Cerebellum (tissue), 4 donors: ENCODE measurements at places on chromosomes 7 and 10.

GRCh38 chr7:8092140-8092539 lies 123.5 kb downstream of the GLCCI1 start:
- no peak for DNase-seq

DNA sequence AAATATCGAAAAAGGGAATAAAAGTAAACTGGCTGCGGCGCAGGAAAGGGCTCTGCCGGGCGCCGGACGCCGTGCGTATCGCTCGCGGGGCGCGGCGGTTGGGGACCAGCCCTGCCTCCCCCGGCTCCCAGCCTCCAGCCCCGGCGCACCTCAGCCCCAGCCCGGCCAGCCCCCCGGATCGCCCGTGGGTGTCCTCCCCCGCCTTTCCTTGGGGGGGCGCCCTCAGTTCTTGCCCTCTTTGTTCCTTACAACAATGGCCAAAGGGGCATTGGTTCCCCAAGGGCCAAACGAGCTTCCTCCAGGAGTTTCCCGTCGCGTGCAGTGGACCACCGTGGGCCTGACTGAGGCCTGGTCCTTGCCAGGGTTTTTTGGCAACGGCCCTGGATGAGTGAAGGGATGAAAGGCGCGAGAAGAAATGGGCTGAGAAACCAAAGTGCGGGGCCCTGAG lies 1.2 kb downstream of the MACROH2A2 start:
- DNase-seq: peak; percentile 28

GRCh38 chr10:14751921-14752320 lies 22.8 kb downstream of the FAM107B start:
- peak; percentile 90 for DNase-seq

GRCh38 chr7:105191331-105191730 lies 177.3 kb downstream of the KMT2E start:
- no peak for DNase-seq

- DNase-seq: no peak
Measured at GRCh38 chr7:132295175-132295574, 281.1 kb downstream of the PLXNA4 start.

GRCh38 chr10:67819768-67820204 lies 18.2 kb downstream of the DNAJC12 start:
- DNase-seq: no peak

DNA sequence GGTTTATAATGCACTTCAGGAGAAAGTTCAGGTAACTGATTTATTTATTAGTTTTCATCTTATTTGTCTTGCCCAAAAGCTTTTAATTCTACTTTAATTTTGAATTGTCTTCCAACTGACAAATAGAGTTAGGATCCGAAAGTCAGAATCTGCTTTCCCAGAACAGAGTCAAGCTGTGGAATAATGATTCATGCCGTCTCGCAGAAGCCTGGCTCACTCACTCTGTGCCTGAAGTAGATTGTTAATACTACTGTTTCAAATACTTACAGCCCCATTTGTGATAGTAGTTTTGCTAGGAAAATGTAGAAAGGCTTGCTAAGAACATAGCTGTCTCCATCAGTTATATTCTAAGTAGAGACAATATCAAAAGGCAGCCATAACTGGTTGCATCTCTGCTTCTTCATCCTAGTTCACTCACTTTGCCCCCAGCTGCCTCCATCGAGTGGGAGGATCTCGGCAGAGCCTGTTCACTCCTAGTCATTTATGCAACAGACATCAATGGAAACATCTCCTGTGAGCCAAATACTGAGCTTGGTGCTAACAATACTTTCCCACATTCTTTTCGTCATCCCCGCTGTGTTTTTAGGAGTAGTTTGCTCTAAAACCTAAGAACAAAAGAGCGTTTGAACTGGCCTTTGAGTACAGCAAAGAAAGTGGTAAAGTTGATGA lies 28.0 kb downstream of the ABRAXAS2 start:
- DNase-seq: no peak

- no peak for DNase-seq
Measured at GRCh38 chr10:37390926-37391325, 265.5 kb downstream of the ANKRD30A start.

DNA sequence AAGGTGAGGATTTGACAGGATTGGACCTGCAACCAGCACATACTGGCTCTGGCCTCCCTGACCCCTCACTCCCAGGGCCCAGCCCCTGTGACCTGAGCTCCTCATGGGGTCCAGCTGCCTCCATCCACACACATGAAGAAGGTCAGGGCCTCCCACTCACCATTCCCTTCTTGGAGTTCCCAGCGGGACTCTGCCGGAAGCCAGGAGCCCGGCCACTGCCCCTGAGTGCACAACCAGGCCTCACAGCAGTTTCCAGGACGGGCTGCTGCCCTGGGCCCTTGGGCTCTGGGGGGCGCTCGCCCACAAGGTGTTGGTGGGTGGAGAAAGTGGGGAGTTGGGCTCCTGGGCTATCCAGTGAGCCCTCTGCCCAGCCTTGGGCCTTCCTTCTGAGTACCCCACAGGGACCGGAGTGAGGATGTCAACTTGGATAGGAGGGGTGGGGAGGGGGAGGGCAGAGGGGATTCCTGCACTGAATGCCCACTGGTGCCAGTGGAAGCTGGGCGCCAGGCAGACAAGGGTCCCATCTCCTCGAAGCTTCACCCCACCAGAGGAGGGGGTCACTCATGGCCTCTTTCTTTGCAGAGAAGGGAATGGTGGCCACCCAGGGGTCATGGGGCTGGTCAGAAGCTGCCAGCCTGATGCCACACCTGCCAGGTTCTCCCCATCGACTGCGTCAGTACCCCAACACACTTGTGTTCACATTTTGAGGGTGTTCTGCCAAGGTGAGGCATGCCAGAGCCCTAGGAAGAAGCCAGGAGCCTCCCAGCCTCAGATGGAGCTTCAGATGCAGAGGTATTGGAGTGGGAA lies 115.3 kb downstream of the PTPN20 start:
- DNase-seq: no peak

- DNase-seq: no peak
Measured at GRCh38 chr7:134180376-134180775, 53.2 kb downstream of the LRGUK start.

DNA sequence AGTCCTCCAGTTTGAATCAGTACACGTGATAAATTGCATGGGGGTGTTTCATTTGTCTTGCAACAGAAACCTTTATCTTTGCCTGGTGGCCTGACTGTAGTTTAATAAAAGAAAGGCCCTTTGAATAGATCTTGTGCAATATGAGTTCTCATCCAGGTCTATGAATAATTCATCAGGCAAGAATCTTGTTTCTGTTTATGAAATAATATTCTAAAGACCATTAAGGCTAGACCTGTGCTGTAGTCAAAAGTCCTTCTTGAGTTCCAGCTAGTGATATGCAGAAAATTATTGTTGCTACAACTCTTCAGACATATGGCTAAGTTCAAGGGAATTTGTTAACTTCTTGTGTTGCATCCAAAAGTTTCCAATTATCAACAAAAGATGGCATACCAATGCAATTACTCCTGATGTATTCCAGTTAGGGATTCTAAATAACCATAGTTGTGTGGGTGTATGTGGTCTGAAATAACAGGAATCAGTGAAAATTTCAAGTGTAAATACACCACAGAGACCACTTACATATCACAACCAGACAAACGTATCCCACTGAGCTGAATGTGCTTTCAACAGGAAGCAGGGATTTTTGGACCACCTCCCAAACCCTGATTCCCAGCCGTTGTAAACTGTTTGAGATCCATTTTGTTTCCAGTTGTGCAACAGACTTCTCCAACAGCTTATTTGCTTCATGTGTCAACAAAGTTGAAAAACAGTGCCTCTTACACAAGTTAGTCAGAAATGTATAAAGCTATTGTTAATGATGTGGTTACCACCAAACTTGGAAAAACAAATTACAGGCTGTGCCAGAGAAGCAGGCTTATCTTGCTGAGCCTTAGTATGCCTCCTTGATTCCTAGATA lies 54.7 kb upstream of the BICC1 start:
- DNase-seq: no peak

DNA sequence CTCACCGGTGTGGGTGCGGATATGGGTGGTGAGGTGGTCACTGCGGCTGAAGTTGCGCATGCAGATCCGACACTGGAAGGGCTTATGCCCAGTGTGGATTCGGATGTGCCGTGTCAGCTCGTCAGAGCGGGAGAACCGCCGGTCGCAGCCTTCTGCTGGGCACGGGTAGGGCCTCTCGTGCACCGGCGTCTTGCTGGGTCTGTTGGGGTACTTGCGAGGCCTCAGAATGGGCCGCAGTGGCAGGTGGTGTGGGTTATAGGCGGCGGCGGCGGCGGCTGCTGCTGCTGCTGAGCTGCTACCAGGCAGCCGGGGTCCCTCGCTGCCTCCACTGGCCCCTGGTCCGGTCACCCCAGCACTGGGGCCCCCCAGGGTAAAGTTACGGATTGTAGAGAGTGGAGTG lies 2.7 kb downstream of the EGR2 start:
- no peak for DNase-seq

GRCh38 chr7:4416396-4417056 lies 265.6 kb upstream of the FOXK1 start:
- DNase-seq: no peak

- DNase-seq: no peak
Measured at GRCh38 chr7:4110438-4110837, 571.7 kb upstream of the FOXK1 start.

DNA sequence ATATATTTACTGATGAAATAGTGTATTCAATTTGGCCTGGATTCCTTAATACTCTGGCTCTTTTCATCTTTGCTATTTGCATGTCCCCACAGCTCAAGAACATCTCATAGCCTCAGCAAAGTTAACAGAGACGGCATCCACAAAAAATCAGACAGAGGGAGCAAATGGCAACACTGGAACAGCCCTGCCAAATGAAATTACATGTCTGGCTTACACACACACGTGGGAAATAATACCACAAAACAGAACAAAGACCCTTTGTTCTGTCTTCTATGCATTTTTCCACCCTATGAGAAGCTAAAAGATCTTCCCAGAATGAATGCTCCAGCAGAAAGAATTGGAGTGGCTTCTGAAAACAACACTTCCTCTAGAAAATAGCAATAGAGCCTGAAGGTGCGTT lies 139.5 kb downstream of the ALOX5 start:
- no peak for DNase-seq

- no peak for DNase-seq
Measured at GRCh38 chr10:15155978-15156656, 12.4 kb downstream of the NMT2 start.

- DNase-seq: no peak
Measured at GRCh38 chr10:17129741-17130140, at the start of gene CUBN. TSS of gene CUBN (minus strand) at chr10:17129811. CDS start at chr10:17129765, 46 bp downstream.

DNA sequence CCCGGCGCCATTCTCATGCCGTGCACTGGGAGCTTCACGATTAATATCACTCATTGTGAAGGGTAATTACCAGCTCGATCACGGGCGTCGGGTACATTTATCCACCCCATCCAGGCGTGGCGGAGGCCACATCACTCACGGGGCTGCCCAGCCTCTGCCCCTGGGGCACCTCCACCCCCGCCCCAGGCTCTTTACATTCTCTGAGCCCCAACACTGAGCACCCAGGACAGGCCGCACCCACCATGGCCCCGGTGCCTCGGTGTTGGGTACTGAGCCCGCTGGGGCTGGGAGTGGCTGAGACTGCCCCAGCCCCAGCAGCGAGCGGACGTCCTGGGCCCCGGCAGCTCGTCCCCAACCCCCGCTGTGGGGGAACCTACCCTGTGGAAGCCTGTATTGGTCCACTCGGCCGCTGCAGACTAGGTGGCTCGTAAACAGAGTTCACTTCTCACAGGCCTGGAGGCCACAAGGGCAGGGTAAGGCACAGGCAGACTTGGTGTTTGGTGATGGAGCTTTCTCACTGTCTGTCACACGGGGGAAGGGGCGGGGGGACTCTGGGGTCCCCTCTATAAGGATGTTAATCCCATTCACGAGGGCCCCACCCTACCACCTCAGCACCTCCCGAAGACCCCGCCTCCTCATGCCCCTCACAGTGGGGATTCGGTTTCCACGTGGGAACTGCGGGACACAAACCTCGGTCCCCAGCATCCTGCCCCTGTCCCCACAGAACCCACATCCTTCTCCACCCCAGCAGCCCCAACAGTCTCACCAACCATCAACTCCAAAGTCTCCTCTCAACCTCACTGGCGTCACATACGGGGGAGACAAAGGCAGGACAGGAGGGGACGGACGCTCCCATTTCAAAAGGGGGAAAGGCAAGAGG lies 184.1 kb downstream of the ELFN1 start:
- no peak for DNase-seq

- no peak for DNase-seq
Measured at GRCh38 chr10:93991596-93992284, 2.0 kb upstream of the PLCE1 start.

DNA sequence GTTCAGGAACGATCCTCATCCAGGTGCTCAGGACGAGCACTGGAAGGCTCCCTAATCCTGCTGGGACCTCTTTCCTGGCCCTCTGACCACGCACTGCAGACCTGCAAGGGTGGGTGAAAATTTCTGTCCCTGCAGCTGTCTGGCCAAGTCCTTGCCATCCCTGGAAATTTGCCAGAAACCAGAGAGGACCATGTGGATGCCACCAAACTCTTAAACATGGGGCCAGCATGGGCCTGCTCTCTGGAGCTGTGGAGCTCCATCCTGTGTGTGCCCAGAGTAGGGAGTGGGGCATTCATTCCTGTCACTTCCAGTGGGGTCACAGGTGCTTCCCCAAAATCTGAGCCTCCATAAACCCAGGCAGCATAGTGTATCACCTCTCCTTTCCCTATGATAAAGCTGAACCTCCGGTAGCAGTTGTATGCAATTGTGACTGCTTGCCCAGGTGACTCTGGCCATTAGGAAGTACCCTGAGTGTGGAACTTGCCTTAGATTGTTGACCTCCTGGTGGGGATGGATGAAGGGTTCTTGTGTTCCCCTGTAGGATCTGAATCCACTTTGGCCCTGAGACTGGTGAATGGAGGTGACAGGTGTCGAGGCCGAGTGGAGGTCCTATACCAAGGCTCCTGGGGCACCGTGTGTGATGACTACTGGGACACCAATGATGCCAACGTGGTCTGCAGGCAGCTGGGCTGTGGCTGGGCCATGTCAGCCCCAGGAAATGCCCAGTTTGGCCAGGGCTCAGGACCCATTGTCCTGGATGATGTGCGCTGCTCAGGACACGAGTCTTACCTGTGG lies 57.1 kb downstream of the DMBT1 start:
- no peak for DNase-seq

- DNase-seq: no peak
Measured at GRCh38 chr10:62166331-62167131, 102.1 kb downstream of the RTKN2 start.
